Left ventricle myocardium inferior (tissue), 1 donor: ENCODE measurements at places on chromosomes 7 and 10.

GRCh38 chr7:83956104-83956503, 238.5 kb downstream of the SEMA3A start:
- no peak for DNase-seq

DNA sequence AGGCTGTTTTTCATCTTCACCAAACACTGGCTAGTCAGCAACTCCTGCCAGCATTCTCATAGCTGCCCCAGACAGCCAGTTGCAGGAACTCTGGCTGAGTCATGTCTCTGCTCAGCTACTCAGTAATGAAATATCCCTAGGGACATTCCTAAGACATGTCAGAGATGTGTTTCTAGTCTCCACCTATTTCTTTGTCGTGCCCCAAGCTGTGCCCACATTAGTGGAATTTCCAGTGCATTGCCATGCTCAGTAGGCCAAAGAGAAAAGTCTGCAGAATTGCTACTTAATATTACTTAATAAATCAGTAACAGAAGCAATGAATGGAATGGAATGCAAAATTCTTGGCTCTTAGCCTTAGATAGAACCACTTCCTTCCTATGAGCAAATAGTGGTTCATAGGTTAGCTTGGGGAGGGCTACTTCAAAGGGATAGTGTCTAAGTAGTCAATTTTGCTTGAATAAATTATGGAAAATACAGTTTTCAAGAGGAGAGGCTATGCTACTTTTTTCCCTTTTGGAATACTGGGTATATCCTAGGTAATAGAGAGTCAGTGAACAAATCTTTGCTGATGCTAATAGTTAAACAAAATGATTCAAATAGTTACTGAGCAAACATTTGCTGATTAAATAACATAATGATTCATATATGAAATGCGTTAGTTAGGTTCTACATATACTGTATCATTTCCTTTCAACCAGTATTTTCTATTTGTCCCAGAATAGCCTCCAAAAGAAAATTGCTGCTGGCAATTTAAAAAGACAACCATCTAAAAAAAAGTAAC, 23.6 kb upstream of the SEMA3C start:
- DNase-seq: peak; percentile 37

DNA sequence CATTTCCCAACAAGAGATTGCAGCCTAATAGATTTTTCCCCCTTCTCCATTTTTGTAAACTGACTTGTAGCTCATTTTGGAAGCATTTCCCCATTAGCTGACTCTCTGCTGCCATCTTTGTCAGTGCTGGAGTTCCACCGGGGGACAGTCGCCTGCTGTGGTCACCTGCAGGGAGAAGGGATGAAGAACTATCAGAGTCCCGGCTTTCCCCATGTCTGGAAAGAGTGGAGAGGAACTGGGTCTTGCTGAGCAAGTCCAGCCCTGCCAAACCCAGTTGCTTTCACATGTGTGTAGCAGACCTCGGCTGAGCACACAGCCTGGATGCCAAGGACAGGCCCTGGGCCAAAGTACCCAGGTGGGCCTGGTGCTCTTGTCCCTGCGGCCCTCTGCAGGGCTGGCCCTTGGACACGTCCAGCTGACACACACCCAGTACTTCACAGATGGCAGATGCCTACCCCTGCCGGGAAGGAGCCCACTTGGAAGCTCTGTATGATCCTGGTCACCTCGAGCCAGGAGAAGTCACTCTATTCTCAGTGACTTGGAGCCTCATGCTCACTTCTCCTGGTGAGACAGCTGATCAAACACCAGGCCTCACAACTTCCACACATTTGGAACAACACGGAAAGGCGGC, 157.3 kb upstream of the NPVF start:
- DNase-seq: no peak

DNA sequence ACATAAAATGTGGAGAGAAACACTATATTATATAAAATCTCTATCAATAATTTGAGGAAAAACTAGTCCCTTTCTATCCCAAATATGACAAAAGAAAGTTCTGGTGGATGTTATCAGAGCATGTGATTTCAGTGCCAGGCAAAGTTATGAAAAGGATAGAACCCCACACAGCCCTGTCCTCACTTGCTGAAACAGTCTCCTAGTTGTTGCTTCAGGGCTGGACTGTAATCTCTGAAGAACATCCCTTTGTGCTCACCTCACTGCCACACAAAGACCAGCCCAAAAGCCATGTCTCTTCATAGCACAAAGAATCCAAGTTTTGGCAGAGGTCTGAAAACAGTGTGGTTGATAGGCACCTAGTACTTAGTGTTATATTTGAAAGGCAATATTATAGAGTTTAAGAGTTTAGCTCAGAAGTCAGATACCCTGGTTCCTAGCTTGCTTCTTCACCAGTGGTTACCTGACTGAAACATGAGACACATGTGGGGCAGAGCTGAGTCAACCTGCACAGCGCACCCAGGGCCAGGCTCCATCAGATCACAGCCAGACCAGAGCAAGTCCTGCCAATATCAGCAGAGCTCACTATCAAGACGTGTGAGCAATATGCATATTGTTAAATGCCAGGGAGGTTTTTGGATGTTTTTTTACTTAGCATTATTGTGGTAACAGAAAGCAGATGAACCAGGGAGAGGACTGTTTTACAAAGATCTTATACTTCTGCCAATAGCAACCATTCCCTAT, 25.0 kb downstream of the CYP3A7 start:
- DNase-seq: no peak

- DNase-seq: no peak
These were observed 144.0 kb upstream of the RET start for GRCh38 chr10:42932735-42933447.

DNA sequence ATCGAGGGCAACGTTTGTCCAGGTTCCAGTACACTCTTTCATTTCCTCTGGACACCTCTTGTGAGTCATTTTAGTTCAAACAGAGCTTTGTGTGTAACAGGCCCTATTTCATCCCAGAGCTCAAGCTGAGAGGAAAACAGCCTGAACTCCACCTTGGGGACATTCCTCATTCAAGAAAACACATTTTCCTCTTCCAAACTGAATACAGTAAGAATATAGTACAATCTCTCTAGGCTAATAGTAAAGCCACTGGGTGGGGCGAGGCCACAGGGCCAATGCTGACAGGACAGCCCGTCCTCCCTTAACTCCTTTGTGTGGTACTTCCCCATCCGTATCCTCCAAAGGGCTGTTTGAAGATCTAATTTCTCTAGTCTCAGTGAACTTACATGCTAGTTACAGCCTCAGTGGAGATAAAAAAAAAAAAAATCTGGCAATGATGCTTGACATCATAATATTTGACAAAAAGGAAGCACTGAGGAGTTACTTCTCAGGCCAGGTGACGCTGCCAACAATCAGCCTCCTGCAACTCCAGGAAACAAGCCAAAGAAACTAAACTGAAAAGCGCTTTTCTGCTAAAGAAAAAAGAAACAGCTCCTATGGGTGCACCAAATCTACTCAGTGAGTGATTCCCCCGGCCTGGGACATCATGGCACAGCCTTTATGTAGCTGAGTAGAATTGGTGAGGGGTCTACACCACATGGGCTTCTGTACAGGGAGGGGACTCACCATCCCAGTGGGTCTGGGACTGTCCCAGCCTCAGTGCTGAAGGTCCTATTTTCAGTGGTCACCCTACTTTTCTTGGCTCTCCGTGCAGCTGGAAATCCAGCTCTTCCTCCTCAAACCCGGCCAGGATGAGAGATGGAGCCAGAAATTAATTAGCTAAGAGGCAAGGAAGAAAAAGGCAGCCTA, 238.2 kb upstream of the NEBL start:
- no peak for DNase-seq

DNA sequence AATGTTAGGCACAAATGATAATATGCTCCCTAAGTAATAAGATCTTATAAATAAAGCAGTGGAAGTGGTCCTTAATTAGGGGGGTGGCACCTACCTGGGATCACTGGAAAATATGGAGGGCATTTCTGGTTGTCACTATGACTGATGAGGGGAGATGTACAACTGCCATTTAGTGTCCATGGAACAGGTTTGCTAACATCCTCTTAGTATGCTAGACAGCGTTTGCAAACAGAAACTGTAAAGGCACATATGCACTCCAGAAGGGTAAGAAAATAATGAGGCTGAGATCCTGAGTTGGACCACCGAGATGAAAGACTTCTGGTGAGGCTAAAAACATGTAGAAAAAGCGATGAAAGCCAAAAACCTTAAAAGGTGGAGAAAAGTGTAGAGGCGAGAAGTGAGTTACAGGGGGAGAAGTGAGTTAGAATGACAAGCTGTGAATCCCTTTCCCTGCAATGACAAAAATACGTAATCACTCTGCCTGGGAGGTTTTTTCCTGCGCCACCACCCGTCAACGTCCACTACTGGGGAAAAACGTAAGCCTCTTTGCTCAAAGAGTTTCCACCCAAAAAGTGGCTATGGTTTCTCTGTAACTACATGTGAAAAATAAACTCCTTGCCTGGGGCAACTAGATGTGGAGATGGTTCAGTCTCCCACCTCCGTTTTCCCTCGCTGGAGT, 767 bp downstream of the KRIT1 start:
- DNase-seq: no peak

- DNase-seq: peak; percentile 87
These were observed at the start of gene ENKUR for GRCh38 chr10:25015828-25016375. ENKUR (minus strand) TSS chr10:25016158; CDS start chr10:25015936, 222 bp downstream.

DNA sequence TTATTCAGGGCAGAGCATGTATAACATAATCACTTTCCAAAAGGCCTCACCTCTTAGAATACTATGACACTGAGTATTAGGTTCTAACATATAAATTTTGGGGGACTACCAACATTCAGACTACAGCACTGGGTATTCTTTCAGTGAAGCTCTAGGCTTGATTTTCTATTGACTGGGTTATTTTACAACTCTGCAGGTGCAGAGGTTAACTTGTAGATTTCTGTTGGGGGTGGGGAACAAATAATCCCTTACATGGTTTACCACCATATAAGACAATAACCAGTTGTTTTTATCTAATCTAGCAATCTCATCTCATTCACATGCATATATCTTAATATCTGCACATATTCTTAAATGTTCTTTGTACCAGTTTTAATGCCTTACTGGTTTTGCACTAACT, 73.9 kb downstream of the ATE1 start:
- DNase-seq: no peak

- peak; percentile 36 for DNase-seq
These were observed 34.4 kb upstream of the SLF2 start for GRCh38 chr10:100878291-100878910.

DNA sequence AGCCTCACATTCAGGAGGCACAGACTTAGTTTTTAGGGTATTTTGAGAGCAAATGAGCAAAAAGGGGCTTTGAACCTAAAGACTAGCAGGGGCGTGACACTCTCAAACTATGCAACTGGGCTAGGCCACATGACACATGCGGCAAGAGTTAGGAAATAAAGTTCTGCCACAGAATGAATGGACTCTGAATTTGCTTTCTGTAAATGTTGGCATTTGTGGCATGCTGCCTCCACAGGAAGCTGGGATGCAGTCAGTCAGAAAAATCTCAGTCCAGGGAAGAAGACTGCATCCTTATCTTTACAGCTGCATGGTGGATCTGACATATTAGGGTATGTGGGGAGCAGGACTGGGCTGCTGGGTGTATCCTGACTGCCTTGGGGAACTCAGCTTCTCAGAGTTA, 181.0 kb downstream of the COBL start:
- no peak for DNase-seq

- DNase-seq: no peak
These were observed 162.2 kb downstream of the RAPGEF5 start for GRCh38 chr7:22194658-22195273.

DNA sequence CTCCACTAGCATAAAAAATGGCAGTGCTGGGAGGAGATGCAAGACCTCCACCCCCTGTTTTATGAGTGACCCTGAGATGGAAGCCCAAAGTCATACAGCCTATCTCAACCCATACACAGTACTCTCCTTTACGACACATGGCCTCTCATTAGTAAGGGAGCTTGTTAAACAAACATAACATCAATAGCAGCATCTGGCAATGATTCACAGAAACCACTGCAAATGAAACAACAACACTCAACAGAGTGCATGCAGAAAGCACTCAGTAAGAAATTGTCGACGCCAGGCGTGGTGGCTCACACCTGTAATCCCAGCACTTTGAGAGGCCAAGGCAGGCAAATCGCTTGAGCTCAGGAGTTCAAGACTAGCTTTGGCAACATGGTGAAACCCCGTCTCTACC, 27.5 kb upstream of the FIGNL1 start:
- DNase-seq: no peak

- DNase-seq: no peak
These were observed 14.4 kb upstream of the RBM20 start for GRCh38 chr10:110629680-110630191.

- DNase-seq: no peak
These were observed 412.7 kb upstream of the SORCS1 start for GRCh38 chr10:107577221-107577620.

- DNase-seq: no peak
These were observed 155.2 kb upstream of the GNAI1 start for GRCh38 chr7:79979437-79979836.

DNA sequence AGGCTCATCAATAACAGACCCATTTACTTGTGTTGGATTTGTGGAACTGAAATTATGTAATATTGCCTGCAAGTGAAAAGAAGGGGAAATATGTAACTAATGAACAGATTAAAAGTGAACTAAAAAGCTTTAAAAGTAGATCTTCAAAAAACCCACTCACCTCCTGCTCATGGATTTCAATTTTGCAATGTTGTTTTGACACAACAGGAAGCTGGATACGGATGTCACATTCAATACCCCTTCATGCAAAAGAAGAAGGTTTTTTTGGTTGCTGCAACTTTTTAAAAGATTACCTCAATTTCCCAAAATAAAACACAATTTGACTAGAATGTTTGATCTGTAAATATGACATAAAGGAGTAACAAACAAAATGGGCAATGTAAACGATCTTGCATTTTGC, 3.3 kb downstream of the MKI67 start:
- no peak for DNase-seq

GRCh38 chr10:129029051-129029450, 438.0 kb upstream of the MGMT start:
- no peak for DNase-seq

DNA sequence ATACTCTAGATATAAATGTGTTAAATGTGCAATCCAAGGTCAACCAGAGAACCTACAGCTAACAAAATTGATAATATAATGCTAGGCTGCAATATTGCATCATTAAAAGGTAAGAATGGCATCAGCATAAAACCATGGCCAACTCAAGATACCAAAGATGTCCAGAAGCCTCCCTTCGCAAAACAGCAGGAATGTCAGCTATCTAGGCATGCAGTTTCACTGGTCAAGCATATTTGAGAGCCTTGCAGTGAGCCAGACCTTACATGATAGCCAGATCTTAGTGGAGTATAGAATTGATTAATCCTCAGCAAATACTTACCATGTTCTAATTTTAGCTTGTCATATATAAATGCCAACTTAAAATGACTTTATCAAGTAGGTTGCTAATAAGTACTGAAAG, 138.8 kb downstream of the ZEB1 start:
- DNase-seq: no peak

DNA sequence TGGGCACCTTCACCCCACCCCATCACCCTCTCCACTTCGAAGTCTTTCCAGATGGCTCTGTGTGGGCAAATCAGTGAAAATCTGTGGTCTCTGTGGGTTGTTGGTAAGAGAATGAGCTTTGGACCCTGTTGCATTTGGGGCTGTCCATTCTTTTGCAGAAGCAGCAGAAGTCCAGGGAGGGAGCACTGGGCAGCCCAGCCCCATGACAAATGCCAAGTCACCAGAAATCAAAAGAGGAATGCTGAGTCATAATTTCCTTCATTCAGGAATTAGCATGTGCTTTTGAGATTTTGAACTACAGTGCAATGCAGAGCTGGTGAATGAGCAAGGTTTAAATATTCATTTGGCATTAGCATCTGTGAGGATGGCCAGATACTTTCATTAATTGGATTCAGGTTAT, 556.2 kb downstream of the LRMDA start:
- DNase-seq: no peak
